Fibroblast of upper back skin (primary cell): ENCODE measurements at places on chromosomes 11 and 22.

DNA sequence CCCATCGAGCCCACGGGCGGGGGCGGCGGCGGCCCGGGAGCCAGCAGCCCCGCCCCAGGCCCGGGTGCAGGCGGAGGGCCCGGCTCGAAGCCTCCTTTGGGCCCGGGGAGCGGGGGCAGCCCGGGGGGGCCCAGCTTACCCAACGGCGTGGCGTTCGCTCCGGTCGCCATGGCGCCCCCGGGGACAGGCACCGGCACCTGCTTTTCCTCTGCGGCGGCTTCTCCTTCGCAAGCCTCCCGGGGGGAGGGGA is 194 bp downstream of the SF1 start:
- DNase-seq: no peak

DNA sequence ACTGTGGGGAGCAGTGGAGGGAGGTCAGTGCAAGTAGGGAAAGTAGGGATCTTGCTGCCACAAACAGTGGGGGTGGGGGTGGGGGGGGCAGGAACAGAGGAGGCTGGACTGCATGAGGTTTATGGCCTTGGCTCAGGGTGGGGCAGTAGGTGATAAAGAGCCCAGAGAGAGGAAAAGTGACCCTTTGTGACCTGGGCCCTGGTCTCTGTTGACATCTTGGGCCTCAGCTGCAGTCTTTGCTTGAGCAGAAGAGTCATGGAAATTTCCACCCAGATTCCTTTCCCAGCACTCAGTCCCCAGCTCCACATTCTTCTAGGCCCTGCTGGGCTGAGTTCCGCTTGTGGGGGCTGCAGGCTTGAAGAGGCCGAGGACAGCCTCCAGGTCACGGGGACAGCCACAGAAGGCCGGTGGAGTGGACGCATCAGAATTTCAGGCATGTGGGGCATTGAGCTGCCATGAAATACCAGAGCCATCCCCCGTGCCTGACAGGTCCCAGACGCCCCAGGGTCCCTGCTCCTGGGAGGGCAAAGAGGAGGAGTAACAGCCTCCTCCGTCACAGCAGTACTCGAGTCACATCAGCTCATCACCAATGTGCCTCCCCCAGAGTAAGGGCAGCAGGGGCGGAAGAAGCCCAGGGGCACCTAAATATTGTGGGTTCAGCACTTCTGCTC is 9.7 kb upstream of the MALAT1 start:
- peak; percentile 78 for DNase-seq

DNA sequence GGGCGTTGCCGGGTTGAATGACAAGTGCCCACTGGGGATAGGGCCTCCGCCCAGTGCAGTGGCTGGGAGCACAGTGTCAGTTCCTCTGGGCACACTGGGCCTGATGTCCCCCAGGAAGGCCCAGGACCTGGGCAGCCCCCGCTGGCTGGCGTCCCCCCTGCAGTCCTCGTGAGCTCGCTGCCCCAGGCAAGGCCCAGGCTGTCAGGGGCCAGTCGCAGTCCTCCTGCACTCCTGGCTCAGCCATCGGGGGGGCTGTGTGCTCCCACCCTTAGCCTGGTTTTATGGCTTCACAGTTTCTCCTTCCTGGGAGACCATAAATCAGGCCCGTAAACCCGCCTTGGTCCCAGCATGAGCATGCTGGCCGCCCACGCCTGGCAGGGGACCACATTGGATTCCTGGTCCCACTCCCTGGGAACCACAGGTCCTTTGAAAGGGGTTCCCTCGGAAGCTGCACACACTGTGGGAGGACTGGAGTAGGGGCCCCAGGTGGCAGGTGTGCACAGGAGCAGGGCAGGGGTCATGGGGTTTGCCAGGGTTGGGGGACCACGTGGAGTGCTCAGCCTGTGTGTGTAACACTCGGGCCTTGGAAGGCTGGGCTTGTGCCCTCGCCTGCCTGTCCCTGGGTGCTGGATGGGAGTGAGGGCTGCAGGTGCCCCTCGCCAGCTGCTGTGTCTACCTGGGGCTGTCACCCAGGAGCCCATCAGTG is 113.6 kb downstream of the KCNQ1OT1 start:
- no peak for DNase-seq

DNA sequence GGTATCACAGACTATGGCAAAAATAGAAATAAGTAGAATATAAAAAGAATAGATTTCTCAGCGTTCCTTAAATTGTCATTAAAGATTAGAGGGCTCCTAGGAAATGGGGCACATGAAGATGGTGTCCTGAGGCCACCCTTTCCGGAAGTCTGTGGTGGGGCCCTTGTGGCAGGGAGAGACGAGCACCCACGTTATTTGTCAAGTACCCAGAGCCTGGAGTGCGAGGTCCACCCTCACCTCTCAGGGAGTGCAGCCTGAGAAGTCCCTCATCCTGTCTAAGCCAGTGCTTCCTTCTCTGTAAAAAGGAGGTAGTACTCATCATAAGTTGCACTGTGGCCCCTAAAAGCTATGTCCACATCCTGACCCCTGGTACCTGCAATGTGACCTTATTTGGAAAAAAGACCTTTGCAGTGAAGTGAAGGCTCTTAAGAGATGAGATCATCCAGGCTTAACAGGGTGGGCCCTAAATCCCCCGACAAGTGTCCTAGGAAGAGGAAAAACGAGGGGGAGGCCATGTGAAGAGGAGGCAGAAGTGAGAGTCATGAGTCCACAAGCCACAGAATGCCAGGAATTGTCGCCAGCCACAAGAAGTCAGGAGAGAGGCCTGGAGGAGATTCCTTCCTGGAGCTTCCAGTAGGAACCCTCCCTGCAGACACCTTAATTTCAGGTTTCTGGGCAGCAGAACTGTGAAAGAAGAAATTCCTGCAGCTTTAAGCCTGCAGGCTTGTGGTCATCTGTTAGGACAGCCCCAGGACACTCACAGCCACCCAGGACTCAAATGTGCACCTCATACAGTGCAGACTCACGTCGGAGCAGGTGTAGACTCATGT is 76.8 kb upstream of the CCND1 start:
- peak; percentile 78 for DNase-seq

DNA sequence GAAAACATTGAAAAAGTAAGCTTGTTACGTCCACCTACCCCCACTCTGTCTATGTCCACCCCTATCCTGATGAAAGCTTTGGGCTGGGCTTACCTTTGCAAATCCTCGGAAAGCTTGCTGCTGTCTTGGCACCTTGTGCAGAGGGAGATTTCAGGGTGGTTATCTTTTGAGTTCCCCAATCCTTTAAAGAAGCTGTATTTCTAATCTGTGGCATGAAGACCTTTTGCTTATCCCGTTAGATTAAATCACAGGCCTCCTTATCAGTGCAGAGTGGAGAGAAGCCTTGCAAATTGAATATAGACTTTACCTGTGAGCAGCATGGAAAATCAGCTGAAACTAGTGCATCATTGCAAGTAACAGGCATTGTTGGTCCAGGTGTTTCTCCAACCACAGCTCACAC is 580.6 kb upstream of the ANO5 start:
- DNase-seq: no peak

GRCh38 chr22:42331014-42331413 is 60.6 kb upstream of the TCF20 start:
- no peak for DNase-seq

DNA sequence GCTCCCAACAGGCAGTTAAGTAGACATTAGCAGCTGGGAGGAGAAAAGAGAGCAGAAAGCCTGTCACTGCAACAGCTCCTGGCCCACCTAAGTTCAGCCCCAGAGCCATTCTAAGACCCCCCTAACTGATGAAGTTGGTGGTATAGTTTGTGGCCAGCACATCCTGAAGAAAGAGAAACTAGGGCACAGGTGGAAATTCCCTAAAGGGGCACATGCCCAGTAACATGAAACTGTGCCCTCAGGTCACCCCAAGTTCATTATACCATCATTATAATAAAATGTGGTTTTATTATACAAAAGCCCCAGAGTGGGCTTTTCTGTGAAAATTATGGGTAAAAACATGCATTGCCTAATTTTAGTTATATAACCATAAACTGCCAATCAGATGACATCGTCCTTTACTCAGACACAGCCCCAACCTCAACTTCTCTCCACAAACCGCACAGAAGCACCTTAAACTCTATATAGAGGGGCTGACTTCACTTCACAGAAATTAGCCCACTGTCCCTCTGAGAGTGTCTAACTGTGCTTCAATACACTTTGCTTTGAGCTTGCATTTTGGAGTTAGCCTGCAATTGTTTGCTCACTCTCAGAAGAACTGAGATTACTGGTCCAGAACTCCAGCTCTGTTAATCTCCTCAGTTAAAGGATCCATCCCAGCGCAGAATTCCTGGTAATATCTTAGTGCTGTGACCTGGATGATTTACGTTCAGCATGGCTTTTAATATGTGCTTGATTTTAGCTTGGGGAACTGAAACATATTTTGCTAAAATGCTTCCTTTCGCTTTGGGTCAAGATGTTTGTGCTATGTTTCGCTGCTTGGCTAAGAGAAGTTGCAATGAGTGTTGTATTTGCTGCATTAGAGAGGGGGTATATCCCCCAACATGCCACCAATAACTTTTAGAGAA is 1.8 kb upstream of the APOL3 start:
- DNase-seq: no peak

DNA sequence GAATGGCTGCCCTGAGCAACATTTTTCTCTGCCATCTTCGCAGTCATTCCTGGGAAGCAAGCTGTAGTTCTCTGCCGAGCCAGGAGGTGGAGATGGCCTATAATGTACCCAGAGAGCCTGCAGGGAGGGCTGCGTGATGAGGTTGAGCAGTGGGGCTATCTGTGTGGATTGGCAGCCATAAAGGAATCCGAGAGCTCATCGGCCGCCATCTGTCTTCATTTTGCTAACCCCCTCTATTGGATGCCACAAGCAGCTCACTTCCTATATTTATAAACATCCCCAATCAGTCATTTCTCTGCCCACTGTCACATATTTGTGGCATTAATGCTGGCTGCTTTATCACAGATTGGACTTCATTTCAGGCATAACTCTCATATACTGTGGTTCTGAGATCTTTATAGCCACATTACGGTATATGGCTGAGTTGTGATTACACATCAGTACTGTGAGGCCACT is 209.5 kb downstream of the NTM start:
- peak; percentile 96 for DNase-seq

DNA sequence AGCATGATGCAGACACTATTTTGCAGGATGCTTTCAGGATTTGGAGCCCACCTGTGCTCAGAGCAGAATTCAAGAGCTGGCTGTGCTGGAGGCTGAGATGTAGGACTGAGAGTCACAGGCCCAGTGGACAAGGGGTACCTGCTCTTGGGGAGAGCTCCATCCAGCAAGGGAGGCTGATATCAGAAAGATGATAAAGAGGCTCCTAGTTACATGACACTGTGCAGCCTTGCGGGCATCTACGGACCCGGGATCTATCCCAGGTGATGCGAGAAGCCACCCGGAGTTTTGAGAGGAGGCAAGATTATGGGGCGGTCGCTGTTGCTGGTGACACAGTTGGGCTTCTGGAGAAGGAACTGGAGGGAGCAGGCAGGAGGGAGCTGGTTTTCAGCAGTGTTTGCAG is 579.0 kb downstream of the TBC1D22A start:
- DNase-seq: no peak

DNA sequence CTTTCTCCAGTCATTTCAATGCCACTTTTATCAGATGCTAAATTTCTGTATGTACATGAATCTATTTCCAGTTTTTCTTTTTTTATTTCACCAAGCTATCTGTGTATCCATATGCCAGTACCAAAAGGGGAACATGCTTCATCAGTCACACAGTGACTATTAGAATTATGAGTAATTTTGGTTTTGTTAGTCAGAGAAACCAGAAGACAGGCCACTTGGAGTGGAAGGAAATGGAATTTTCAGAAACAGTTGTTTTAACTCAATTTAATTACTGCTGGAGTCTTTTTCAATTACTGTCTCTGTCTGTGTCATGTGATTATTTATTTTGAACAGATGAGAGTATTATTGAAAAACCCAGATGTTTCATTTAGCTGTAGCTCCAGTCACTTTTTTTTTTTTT is 84.6 kb upstream of the ANO3 start:
- DNase-seq: peak; percentile 86

DNA sequence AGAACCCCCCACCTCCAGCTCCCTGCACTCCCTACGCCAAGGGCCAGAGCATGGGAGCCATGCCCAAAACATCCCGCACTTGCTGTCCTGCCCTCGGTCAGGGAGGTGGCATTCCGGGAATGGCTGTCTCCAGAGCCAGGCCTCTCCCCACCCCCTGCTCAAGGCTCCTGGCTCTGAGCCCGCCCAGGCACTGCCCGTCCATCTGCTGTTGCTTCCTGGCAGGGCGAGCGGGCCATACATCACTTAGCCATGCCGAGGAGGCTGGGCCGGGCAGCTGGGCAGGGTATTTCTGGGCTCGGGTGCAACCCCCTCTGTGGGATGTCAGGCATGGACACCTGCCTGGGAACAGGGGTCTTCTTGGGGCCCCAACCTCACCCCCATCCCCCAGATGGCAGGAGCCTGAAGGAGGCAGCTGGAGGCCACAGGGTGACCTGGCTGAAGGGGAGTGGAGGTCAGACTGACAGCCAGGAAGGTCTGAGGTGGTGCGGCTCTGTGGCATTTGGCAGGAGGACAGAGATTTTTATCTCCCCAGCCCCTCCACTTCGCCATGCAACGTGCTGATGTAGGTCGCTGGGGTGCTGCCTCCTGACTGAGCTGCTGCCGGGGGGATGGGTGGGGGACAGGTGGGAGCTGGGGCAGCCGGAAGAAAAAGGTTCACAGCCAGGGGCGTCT is 8.7 kb upstream of the CABP7 start:
- no peak for DNase-seq

- no peak for DNase-seq
Measured at GRCh38 chr11:48111891-48112290, 104.7 kb upstream of the OR4B1 start.

DNA sequence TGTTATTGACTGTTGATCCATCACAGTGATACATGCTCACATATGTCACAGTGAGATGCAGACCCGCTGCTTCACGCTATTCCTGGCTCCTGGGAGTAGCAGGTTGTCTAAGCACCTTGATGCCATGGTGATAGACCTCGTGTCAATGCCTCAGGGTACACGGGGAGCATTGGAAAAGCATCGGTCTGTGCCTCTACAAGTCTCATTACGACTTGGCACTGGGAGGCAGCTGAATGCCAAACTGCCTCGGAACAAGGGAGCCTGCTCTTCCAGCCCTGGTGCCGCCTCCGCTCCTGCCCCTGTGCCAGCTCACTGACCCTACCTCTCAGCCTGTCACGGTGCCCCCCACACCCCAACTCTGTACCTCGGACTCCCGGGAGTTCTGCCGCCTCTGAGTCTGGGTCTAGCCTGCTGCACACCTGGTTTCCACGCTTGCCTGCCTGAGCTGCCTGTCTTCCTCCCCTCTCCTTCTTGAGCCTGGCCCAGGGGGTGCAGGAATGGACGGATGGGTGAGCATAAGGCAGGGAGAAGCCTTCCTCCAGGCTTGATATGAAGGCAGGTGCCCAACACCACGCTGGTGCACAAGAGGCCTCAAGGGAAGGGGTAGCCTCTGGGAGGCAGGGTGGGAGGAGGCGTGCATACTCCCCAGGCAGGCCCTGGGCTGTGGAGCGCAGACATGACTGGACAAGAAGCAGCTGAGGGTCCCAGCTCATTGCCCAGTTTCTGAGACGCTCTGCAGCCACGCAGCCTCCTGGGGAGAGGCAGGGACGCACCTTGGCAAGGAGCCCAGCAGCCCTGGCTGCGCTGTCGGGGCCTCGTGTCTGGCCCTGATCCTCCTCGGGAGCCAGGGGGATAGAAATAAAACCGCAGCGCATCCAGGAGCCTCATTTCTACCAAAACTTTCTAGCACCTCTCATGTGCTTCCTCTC is 1.8 kb upstream of the NFAM1 start:
- no peak for DNase-seq

GRCh38 chr22:22843848-22844247 is 43.8 kb upstream of the IGLL5 start:
- DNase-seq: no peak

- no peak for DNase-seq
Measured at GRCh38 chr11:19073454-19074415, 13.2 kb upstream of the MRGPRX2 start.

- DNase-seq: no peak
Measured at GRCh38 chr22:41030891-41031290, 61.5 kb upstream of the EP300 start.

GRCh38 chr11:130715085-130715876 is 201.0 kb downstream of the SNX19 start:
- DNase-seq: no peak
